ENCODE measurements at places on chromosomes 5 and 9.

- DNase-seq: peak; percentile 8
These were observed 157.2 kb upstream of the PANK3 start for GRCh38 chr5:168736281-168736831.

DNA sequence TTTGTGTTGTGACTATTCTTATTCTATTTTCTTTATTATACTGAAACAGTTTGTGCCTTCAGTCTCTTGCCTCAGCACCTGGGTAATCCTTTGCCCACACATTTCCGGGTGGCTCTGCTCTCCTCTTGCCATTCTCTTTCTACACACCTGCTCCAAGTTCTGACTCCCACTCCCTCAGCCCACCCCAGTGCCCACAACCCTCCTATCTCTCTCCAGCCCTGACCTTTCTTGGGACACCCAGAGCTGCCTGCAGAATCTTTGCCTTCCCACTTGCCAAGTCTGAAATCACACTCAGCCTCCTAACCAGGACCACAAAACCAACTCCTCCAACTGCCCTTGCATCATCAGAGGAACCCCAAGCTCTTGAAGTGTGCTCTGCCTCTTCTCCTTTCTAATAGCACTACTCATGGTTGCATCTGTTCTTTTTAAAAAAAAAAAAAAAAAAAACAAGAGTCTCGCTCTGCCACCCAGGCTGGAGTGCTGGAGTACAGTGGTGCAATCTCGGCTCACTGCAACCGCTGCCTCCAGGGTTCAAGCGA, 4.1 kb downstream of the SWI5 start:
- no peak for DNase-seq

DNA sequence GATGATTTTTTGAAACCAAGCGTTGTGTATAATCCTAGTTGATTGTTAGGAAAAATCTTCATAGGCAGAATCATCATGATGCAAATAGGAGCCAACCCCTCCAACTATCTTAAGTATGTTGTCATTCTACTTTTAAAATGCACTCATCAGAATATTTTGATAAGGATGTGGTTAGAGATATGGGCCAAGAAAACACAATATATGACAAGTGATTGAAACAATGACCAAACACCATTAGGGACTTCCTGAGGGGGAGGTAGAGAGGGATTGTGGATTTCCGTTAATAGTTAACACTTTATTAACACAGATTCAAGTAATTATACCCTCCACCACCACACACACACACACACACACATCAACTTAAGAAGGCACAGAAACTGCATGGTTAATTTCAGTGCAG, 143.3 kb downstream of the ARSB start:
- no peak for DNase-seq

DNA sequence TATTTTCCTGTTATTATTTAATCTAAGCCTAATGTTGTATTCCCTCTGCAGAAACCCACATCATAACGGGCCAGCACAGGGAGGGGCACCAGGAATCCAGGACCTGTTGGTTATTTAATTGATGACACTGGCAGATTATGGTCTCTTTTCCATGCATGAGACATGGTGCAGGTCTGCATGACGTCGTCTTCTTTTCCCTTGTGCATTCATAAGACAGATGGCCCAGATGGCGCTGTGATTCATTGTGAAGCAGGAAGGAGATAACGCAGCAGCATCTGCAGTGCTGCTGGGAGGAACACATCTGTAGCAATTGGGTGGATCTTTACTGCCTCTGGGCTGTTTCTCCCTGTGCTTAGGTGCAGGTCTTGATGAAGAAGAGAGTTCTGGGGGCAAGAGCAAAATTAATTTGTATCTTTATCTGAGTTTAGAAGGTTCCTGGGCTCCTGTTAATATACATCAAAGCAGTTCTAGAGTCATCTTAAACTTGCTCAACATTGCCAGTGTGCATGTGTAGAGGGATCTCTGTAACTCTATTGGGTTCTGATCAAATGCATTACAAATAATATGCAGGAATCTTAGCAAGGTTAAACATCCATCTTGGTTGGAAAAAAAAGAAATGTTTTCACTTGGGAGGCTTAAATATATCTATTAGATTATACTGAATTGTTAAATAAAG, 176.1 kb downstream of the PCSK1 start:
- DNase-seq: no peak

DNA sequence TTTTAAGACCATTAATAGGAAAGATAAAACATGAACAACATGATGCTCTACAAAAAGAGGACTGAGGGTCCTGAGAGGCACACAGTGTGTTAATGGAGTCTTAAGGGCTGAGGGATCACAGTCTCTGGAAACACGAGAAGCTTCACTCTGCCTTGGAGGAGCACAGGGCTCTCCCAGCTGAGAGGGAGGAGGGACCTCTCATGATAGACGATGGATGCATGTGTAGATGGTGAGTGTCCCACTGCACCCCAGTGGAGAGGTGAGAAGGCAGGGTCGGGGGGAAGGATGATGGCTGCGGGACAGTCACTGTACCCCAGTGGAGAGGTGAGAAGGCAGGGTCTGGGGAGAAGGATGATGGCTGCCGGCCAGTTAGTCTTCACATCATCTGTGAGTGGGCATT, 613.4 kb downstream of the IRX1 start:
- DNase-seq: no peak

GRCh38 chr5:67731886-67732285, 483.7 kb upstream of the PIK3R1 start:
- DNase-seq: no peak

All from left forelimb (tissue), 1 donor.